Stimulated activated CD8-positive, alpha-beta memory T cell treated with anti-CD3 and anti-CD28 coated beads, Interleukin-7, amount 100 ng/mL, for 1 hour (primary cell): ENCODE measurements at places on chromosomes 12 and 14.

GRCh38 chr12:32776258-32776657 is 20.6 kb upstream of the YARS2 start:
- no peak for DNase-seq

DNA sequence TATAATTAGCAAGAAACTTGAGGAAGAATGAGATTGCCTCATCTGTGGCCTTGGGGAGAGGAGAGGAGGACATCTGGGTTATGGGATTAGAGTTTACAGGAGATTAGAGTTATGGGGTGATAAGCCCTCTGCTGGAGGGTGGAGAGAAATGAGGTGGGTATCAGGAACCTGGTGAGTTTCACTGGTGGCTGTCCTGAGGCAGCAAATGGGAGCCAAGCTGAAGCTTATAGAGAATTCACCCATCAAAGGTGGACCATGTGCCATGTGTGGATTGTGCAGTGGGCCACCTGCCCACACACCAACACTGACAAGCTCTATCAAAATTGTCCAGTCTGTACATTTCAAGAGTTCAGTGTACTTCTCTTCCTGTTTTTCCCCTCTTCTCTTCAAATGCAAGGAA is 135.3 kb downstream of the AEBP2 start:
- no peak for DNase-seq

- no peak for DNase-seq
Measured at GRCh38 chr12:118981285-118982211, at the start of gene SRRM4. Gene SRRM4, plus strand, starts transcription at chr12:118981541. Its CDS starts 342 bp downstream, at chr12:118981883.

DNA sequence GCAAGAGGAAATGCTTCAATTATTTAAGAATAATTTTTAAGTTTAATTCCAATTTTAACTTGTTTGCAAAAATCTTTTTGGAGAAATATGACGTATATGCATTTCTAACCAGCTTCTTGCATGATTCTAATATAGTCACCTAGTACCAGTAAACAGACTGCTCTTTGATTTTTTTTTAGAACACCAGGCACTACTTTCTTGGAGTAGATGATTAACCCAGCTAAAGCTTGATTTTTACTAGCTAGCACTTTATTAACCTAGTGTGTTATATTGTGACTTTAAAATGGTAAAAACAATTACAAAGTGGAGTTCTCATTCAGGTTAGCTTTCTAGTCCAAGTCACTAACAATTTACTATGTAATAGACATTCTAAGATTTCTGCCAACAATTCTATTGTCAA is 32.6 kb upstream of the FGD4 start:
- DNase-seq: no peak
